Frontal cortex (tissue), 4 donors: ENCODE measurements at places on chromosomes 5 and 9. TPM values are rescaled to one million over a fixed set of nuclear protein-coding genes. Genes with fewer than 3 reads are reported as not detected.

The PCDHB12 gene
- total RNA-seq, result 12.6 TPM

DNA sequence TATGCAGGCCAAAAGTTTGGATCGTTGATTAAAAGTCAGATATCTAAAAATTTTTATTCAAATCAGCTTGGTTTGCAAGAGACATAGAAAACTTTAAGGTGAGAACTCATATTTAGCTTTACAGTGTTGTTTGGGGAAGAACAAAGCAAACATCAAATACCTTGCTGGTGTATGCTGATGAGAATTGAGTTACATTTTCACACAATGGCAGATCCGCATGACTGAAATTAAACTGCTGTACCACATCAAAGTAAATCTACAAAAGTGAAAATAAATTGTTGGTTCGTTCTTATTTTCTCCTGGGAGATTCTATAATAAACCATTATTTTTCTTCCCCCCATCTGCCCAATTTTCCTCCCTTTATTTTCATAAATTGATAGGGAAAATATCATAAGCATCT, 198.2 kb upstream of the PCSK5 start:
- no peak for DNase-seq

The ZNF618 gene
- 4.9 TPM for total RNA-seq

The PCDHB3 gene
- 11.0 TPM for total RNA-seq

DNA sequence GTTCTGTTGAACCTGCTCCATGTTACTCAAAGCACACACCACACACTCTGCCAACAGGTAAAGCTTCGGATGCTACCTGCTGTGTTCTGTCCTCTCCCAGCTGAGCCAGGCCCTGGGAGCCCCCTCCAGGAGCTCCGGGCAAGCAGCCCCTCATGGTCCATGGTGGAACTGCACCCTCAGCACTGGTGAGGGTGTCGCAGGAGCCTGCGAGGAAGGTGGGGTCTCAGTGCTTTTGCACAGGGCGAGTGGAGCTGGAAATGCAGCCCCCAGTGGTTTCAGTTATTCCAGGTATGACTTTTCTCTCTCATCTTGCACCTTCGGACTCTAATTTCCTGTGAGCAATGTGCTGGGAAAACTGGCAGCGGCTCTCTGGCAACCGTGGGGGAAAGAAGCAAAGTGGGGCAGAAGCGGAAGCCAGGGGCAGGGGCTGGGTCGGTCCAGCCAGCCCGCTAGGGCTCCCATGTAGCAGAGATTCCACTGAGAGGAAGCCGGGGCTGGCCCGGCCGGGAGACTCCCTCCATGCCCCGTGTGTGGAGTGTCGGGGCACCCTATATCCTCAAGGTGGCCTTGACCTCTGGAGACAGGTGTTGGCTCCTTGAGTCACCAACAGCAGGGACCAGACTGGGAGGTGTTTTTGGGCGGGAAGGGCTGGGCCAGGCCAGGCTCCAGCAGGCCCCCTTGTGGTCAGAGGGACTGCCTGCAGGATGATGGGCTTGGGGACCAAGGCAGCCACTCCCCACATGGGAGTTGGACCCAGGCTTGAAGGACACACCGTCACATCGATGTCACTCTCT, 75.6 kb upstream of the PRSS3 start:
- DNase-seq, result no peak

The SLC6A19 gene
- not detected for total RNA-seq

DNA sequence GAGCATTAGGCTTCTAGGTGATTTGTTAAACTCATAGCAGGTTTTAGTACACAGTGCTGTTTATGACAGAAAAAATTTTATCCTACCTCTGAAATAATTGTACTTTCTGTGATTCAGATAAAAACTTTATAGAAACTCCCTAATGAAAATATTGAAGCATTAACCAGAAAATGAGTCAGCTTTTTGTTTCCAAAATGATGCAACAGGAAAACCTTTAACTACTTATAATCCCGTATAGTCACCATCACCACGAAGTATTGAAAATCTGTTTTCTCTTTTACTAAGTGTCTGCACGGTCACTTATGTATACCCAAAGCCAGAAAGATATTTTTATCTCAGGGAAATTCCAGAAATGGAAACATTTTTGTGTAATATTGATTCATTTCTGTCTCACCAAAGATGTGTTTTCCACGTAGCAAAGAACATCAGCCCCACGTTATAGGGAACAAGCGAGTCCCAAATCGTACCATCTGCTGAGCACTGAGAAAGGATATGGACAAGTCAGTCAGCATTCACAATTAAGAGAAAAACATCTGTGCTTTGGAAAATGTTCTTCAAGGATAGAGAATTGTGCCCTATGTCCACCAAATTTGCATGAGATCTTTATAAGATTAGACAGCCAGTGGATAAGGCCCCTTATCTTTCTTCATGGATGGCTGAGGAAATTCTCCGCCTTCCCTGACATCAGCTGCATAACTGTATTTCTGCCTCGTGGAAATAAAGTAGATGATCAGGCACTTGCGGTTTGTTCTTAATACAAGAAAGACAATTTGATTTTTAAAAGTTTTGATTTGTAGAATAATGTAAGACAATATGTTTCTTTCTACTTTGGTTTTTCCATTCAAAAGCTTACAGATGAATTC, 41.9 kb downstream of the TNFAIP8 start:
- DNase-seq, result no peak

- no peak for DNase-seq
Measured at GRCh38 chr5:146815411-146815810, 63.1 kb downstream of the PPP2R2B start.

GRCh38 chr9:104319198-104319597, 184.9 kb upstream of the OR13F1 start:
- no peak for DNase-seq

GRCh38 chr9:100437860-100438805, 11.2 kb downstream of the MSANTD3 start:
- peak; percentile 30 for DNase-seq

- no peak for DNase-seq
Measured at GRCh38 chr5:66440202-66440680, 156.0 kb upstream of the MAST4 start.

DNA sequence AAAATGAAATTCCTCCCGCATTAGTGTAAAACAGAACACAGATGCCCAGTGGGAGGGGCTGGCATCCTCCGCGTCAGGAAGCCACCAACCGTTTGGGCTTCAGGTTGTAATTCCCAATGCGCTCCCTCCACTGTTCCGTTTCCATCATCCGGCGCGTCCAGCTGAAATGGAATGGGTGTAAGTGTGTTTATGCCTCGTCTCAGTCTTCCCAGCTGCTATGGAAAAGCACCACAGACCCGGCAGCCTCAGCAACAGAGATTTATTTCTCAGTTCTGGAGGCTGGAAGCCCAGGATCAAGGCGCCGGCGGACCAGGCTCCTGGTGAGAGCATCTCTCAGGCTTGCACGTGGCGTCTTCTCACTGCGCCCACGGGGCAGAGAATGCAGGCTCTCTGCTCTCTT, 20.4 kb downstream of the KCNT1 start:
- no peak for DNase-seq

The SERF1A gene
- 26.1 TPM for total RNA-seq

GRCh38 chr5:134073404-134073803, 41.1 kb upstream of the TCF7 start:
- DNase-seq, result no peak

The FOXD4L4 gene
- total RNA-seq, result 0.41 TPM

DNA sequence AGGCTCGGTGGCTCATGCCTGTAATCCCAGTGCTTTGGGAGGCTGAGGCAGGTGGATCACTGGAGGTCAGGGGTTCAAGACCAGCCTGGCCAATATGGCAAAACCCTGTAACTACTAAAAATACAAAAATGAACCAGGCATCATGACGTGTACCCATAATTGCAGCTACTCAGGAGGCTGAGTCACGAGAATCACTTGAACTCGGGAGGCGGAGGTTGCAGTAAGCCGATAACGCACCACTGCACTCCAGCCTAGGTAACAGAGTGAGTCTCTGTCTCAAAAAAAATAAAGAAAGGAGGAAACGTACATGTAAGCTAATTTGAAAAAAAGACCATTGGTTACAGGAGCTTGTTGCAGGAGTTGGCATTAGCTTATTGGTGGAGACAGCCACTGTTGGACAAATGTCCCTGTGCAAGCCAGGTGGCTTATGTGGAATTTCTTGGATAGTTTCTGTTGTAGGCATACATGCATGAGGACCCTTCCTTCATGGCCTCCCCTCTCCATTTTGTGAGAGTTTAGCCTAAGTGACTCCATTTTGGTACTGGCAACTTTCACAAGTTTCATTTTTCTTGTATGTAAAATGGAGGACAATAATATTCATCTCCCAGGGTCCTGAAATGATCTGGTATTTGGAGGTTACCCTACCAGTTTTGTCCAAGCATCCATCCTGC, 16.8 kb upstream of the RAB14 start:
- DNase-seq, result no peak

The BNC2 gene
- total RNA-seq, result 1.6 TPM

DNA sequence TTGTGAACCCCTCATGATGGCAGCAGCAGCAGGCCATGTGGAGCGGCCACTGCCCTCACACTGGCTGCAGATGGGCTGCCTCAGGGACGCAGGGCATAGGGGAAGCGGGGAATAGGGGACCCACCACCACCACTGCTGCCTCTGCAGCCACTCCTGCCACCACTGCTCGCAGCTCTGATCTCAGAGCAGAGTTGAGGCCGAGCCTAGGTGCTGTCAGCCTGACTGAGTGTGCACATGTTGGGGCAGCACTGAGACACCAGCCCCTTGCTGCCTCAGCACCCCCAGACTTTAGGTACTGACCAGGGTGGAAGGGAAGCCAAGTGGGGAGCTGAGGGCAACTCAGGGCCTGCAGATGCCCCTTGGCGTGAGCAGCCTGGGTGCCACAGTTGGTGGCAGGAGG, 843.9 kb upstream of the DMAC1 start:
- no peak for DNase-seq

The PFN3 gene
- total RNA-seq, result 0.82 TPM

DNA sequence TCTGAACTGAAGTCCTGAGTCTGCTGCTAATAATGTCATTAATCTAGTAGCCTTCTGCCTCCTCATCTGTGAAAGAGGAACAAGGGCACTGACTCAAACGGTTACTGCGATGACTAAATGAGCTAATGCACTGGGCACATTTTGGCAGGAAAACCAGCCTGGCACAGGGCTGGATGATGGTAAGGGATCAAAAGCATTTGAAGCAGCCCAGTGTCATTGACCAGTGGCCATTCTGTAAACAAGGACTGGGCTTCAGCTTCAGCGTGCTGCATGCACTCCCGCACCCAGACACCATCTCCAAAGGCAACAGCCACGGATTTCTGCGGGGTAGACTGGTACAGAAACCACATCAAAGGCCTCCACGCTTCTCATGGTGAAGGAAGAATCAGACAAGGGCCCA, 8.0 kb downstream of the GCNT4 start:
- DNase-seq, result no peak

DNA sequence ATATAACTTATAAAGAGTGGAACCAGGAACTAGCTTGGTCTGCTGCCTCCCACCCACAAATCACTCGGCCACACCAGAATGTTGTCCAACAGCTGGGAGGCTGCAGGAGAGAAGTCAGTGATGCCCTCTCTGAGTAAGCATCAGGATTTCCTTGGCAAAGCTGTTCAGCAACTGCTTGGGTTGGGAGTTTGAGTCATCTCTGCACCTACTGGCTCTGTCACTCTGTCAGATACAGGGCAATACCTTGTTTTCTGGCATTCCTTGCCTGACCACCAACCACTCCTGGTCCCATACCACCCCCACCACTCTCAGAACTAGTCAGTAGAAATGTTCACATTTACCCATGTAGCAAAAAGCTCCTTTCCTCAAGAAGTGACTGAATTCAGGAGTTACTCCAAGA, 36.8 kb upstream of the GCNT4 start:
- DNase-seq, result no peak

DNA sequence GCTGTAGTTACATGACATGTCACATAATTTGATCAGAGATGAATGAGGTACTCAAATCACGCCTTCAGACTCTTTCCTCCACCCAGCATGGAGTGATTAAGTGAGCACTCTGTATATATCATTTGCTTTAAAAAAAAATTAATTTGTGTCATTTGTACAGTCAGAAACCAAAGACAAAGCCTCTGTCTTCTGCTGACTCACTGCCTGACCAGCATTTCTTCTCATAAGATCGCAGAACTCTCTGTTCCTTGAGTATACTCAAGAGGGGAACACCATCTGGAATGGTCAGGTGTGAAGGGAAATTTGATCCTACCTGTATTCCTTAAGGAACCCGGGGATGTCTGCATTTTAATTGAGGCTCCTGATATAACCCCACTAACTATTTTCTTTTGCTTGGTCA, 254.4 kb downstream of the FAM114A2 start:
- DNase-seq, result no peak

DNA sequence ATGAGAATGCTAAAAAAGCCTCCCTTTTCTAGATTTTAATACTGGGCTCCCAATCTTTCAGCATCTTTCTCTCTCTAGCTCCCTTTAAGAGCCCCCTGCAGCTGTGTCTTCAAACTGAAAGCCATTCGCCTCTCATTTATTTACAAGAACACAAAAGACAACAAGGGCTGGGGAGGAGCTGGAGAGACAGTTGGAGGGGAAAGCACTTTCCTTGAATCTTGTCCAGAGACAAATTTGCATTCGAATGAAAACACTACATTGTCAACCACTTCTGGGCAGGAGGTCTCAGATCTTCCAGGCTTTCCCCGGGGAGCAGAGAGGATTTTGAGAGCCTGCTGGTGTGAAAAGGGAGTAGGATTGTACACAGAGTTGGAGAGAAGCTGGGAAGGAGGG, 518.3 kb downstream of the CTNND2 start:
- DNase-seq, result peak; percentile 50

DNA sequence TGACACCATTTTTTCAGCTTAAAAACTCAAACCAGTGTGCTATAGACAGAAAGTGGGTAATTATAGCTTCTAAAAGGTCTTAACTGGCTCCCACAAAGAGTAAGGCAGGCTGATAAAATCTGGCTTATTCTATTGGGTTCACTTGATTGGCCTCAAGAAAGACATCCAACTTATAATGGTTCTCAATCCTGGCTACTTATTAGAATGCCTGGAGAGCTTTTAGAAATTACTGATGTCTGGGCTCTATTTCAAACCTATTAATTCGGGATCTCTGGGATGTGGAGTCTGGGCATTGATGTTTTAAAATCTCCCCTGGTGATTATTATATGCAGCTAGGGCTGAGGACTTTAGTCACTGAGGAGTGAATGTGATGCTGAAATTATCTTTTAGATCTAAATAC, 188.0 kb downstream of the TARS1 start:
- no peak for DNase-seq

GRCh38 chr5:109485030-109485429, 75.3 kb upstream of the PJA2 start:
- DNase-seq, result peak; percentile 36

GRCh38 chr5:73136055-73136562, 15.7 kb downstream of the TMEM171 start:
- no peak for DNase-seq

The STK32A gene
- total RNA-seq, result 4.1 TPM
